SHP77 (cell line): ENCODE measurements at places on chromosomes 1 and 21.

DNA sequence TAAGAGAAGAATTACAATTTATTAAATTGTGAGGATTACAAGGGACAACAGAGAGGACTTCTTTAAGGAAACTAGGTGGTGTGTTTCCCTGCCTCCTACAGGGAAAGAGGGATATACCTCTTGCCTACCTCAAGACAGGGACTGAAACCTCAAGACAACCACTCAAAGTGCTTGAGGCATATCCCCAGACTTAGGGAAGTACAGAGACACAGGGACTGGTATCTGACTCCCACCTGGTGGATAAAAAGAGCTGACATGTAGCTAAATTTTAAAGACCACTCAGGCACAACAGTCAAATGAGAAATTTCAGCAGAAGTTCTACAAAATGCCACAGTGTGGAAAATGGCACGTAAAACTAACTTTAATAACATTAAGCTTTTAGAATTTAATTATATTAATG, 21.3 kb downstream of the DENND2C start:
- no peak for DNase-seq

- no peak for DNase-seq
Observed at GRCh38 chr1:177809819-177810218, 160.0 kb downstream of the SEC16B start.

- no peak for DNase-seq
Observed at GRCh38 chr1:152728986-152729385, 21.0 kb downstream of the LCE4A start.

DNA sequence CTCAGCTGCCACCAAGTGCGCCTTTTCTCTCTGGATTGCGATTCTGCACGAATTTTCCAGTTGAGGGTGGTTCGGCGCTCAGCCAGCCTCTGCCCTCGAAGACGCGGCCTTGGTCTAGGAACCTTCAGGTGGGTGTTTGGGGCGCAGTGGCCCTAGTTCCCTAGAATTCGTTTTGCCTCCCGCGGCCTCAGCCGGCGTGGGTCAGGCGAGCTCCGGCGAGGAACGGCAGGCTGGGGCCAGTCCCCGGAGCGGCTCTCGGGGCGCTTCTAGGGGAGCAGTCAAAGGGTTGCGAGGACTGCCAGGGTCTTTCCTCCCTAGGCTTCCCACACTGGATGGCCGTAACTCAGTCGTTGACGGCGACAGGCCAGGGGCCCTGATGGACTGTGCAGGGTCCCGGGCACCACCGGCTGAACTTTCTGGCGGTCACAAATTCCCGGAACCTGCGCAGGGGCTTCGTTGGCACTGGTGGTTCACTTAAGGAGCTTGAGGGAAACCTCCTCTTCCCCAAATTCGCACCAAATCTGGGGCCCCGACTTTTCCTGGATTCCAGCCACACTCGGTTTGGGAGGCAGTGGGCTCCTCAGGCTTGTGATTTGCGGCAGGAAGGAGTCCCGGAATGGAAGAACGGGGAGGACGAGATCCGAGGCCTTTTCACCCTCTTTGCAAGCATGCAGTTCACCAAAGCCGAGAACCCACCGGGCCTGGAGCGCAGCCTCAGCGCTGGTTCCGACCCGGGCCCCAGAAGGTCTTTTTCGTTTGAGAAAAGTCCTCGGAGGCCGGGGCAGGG, 1.2 kb downstream of the DMBX1 start:
- no peak for DNase-seq

DNA sequence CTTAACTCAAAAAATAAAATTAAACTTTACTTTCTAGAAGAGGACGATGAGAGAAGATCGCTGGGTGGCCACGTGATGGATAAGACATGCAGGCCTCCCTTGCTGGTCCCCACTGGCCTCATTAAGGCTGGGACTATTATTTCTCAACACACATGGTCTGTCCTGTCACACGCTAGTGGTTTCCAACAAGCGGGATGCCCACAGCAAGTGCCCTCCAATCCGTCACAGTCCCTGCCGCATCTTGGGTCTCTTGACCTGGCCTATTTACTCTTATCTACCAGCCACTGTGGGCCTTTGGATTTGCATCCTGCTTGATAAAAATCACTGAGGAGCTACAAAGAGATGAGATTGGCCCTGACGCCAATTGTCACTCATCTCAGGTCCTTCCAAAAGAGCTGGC, 30.0 kb downstream of the CAPZB start:
- no peak for DNase-seq

DNA sequence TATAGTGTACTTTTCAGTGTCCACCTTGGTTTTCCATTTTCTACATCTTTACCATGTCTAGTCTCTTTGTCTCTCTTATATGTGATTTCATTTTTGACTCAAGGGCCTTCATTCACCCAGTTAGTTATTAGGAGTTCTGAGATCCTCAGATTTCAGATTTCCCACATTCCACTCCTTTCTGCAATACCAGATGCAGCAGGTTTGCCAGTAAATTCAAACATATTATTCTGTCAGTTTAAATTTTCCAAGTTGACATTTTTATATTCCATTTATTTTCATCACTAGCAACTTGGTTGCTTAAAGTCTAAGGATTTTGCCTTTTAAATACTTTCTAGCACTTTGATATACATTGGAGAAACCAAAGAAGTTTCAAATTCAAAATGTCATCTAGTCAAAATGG, 42.4 kb downstream of the ABL2 start:
- DNase-seq, result no peak

DNA sequence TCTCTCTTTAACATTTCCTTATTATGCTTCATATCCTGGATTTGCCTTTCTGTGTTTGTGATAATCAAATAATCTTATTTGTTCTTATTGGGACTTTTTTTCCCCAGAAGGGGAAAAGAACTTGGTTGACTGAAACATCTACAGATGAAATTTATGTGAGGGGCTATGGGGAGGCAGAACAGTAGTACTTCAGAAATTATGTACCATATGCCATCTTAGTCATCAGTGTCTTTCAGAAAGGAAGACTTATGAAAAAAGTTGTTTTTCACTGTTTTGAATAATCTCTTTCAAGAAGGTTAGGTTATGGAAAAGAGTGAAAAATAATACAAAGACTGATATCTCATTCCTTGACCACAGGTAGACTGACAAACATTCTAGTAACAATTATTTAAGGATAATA, 30.2 kb upstream of the TRAF5 start:
- no peak for DNase-seq

GRCh38 chr1:181062836-181063428, 25.6 kb upstream of the IER5 start:
- DNase-seq, result no peak

DNA sequence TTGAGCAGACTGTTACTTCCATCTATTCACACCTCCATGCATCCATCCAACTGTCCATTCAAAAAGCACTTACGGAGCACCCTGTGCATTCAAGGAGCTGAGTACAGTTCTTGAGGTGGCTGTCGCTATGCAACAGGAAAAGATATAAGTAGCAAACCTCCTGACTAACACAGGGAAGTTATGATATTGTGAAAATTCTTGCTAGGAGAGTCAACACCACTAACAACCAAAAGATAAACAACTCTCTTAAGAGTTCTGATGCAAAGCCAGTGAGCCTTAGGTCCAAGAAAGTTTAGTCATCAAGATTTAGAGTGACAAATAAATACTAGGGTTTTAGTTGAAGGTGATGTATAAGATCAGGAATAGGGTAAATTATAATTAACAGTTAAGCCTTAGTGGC, 44.5 kb upstream of the TRIM45 start:
- no peak for DNase-seq

DNA sequence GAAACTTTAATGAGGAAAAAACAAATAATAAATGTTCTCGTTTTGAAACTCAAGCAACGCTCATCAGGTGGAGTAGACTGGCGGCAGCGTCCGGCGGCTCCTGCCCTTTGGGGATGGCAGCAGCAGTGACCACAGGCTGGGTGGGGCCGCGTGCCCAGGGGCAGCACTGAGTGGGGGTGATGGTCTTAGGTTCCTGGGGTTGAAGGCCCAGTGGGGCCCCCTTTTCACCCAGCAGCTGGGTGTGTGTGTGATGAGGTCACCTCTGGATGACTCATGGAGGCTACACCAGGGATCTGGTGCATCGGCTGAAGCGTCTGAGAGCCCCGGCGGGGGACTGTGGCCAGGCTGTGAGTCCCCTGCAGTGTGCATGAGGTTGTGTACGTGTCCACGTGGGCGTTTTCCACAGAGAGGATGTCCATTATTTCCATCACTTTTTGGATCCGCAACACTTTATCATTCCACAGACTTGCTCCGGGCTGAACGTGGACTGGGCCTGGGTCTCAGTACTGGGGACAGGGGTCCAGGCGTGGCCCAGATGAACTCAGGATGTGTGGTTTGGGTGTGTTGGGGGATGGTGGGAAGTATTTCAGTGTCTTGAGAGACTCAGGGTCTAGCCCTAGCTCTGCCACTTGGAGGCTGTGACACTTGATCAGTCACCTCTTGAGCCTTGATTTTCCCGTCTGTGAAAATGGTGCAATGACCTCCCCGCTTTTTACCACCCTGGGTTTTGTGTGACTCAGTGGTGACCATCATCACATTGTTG, 25.6 kb downstream of the LDLRAP1 start:
- DNase-seq, result peak; percentile 48

GRCh38 chr1:118183586-118183985, 1.4 kb downstream of the SPAG17 start:
- no peak for DNase-seq

- DNase-seq, result no peak
Observed at GRCh38 chr1:227885135-227885647, 62.5 kb downstream of the WNT9A start.

DNA sequence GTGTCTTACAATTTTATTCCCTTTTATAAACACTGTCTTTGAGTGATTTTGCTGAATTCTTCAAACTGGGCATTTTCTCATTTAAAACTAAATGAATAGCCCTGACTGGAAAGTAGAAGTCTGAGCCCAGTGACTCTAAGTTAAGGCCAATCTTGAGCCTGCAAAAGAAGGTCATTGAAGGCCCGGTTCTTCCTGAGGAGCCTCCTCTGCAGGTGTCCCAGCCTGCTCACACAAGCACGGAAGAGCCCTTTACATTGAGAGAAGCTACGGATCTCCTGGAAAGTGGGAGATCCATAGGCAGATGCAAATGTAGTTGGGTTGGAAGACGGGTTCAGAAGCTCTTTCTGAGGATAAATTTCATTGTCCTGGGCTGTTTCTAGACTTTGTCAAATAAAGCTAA, 3.9 kb downstream of the ZNF678 start:
- no peak for DNase-seq

- no peak for DNase-seq
Observed at GRCh38 chr21:46060596-46061061, 37.3 kb upstream of the COL6A2 start.

- DNase-seq, result no peak
Observed at GRCh38 chr1:226644541-226645176, 94.4 kb downstream of the ITPKB start.

- no peak for DNase-seq
Observed at GRCh38 chr21:46402421-46402820, 56.3 kb upstream of the DIP2A start.

DNA sequence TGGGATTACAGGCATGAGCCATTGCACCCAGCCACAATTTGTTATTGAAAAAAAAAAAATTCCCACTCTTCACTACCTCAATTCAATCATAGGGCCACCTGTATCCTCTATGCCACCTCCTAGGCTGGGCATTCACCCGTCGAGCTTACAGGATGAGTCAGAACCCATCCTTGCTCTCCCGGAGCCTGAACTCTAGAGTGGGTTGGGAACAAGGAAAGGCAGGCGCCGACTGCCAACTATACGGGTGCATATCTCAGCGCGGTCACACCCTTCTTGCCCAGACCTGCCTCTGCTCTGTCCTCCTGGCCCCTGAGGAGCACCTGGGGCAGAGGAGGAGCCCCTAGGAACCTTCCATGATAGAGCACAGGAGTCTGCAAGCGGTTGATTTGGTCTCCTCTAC, 21.4 kb upstream of the LBR start:
- DNase-seq, result no peak

DNA sequence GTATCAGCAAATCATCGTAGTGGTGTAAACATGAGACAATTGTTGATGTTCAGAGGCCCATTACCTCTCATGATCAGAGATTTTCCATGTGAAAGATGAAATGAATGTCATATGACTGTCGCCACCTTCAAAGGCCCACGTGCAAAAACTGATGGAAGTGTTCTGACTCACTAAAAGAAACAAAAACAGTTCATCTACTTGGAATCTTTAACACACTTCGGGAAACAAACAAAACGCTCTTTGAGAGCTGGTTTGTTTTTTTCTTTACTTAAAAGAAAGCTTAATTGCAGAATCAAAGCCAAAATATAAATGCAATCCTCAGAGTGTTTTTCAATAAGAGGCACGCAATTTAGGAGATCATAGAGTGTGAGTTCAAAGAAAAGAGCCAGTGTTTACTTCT, 100.8 kb downstream of the PLPPR4 start:
- no peak for DNase-seq

DNA sequence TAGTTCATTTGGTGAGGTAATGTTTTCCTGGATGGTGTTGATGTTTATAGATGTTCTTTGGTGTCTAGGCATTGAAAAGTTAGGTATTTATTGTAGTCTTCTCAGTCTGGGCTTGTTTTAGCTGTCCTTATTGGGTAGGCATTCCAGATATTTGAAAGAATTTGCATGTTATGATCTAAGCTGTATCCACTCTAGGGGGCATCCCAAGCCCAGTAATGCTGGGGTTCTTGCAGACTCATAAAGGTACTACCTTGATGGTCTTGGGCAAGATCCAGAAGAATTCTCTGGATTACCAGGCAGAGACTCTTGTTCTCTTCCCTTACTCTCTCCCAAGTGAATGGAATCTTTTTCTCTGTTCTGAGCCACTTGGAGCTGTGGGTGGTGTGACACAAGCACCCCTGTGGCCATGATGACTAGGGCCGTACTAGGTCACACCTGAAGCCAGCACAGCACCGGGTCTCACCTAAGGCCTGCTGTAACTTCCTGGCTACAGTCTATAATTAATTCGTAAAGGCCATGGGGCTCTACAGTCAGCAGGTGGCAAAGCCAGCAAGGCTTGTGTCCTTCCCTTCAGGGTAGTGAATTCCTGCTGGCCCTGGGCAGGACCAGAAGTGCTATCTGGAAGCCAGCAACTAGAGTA, 74.8 kb upstream of the PDE4B start:
- DNase-seq, result peak; percentile 12

DNA sequence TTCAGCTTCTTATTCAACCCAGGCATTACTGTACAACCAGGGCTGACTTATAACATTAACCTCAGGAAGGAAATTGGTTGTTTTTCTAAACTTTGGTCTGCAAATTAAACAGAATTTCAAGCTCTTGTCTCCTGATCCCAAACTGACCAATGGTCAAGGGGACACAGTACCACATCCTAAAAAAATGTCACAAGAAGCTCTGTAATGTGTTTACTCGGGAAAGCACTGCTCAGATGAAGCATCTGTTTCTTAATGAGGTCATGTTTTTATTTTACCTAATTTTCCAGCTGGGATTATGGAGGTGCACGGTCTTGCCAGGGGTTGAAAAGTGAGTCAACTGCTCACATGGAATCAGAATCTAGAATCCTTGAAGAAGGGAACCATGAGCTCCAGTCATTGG, 18.7 kb downstream of the ADAMTS5 start:
- DNase-seq, result no peak
